ENCODE measurements at places on chromosomes 2 and 18.
A peak's percentile ranks its signal among the peaks of the same experiment; 100 is the strongest.

- no peak for DNase-seq
Measured at GRCh38 chr18:6434987-6435709, 20.4 kb upstream of the L3MBTL4 start.

GRCh38 chr2:239978411-239978810 lies 46.7 kb downstream of the NDUFA10 start:
- no peak for DNase-seq

DNA sequence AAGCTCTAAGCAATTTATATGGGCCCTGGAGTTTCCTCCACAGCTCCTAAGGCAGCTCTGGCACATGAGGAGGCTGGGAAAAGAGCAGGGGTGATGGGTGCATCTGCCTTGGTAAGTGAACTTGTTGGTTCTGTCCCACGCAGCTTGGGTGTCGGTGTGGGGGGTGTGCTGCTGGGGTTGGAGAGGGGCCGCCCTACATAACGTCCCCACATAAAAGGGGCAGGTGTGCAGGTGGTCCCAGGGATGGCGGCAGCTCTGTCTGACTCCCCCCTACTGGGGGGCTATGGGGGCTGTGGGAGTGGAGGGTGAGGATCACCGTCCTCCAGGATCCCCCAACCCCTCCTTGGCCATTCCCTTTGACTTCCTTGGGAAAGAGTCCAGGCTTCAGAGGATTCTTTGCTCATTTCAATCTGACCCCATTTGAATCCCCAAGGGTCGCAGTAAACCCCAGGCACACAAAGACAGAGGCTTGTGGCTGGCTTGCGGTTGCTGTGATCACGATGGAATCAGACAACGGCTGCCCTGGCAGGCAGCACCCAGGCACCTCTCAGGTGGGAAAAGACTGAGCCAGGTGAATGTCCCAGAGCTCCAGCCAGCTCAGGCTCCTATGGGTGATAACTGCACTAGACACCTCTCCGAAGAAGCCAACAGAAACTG lies 34.5 kb upstream of the CD8A start:
- no peak for DNase-seq

GRCh38 chr18:32354518-32354917 lies 116.2 kb downstream of the GAREM1 start:
- DNase-seq, result no peak

GRCh38 chr18:23861326-23861725 lies 153.2 kb upstream of the TTC39C start:
- DNase-seq, result no peak

DNA sequence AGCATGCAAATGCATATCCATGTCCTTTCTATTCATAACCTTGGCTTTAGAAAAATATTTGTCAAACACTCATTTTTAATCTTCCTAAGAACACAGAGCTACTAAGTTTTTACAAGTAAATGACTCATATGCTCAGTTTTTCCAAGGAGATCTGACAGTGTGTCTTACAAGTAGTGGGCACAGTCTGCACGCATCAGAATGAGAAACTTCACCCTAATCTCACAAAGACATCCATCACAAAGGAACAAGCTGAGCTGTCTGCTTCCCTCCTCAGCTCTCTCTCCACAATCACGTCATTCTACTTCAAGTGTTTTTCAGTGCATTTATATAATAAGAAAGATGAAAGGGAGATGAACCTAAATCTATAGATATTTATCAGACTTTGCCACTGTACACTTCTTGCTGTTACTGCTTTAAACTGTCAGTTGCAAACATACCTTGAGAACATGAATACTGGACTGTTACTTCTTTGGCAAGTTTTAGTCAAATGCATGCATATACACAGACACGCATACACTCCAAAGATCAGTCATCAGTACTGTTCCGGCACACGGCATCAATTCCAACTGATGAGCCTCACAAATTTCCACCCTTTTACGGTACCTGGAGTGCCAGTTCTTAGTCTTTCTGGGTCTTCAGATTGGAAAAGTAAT lies 75.7 kb downstream of the RBMS1 start:
- DNase-seq, result peak; percentile 66

GRCh38 chr2:65530547-65531320 lies 98.3 kb upstream of the SPRED2 start:
- DNase-seq, result no peak

DNA sequence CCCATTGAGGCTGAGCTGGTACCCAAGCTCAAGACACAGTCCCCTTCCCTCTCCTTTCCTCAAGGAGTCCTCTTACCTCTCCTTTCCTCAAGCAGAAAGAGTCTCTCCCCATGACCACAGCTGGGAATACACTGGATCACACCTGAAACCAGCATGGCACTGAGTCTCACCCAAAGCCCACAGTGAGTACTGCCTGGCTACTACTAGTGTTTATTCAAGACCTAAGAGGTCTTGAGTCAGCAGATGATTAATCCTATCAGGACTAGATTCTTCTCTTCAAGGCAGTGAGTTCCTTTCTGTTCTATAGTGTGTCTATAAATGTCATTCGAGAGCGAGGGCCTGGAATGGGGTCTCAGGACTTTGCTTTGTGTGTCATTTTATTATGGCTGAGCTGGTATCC lies 111.4 kb downstream of the METTL4 start:
- DNase-seq, result no peak

DNA sequence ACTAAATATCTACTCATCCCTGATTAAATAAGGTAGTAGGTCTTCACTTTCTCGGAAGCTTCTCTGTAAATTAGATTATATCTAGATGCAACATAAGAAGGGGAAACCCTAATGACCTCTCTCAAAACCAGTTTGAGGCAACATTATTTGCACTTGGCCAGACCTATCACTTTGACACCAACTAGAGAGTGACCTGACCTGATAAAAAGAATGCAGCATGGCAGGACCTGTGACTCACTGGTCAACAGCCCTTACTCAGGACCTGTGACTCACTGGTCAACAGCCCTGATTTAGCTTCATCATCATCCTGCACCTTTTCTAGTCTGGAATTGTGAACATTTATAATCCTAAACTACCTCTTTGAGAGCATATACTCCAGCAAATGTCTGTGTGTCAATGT lies 1957.7 kb upstream of the CELF4 start:
- no peak for DNase-seq

GRCh38 chr2:28778392-28778791 lies 26.8 kb downstream of the PPP1CB start:
- no peak for DNase-seq

- no peak for DNase-seq
Measured at GRCh38 chr2:122182616-122183355, 427.3 kb downstream of the TSN start.

GRCh38 chr2:29916571-29916970 lies 4.8 kb downstream of the ALK start:
- no peak for DNase-seq

GRCh38 chr2:149903626-149904025 lies 316.1 kb upstream of the MMADHC start:
- no peak for DNase-seq

DNA sequence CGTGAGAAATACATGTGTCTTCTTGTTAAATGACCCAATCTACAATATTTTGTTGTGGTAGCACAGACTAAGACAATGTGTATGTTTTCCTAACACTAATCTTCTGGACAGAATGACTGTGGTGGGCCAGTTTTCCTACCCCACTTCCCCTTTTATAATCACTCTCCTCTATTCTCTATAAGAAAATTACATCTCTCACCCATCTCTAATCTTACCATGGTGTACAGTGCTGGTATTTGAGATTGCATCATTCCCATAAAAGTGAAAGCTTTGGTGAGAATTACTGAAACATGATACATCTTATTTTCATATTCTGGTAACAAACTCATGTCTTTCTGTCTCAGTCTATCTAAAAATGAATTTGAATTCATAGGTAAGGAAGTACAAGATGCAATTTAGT lies 40.5 kb downstream of the CAVIN2 start:
- no peak for DNase-seq

- DNase-seq, result no peak
Measured at GRCh38 chr2:23145460-23145859, 239.5 kb upstream of the KLHL29 start.

GRCh38 chr2:202635428-202636212 lies 851 bp downstream of the FAM117B start:
- peak; percentile 87 for DNase-seq

- no peak for DNase-seq
Measured at GRCh38 chr2:224764565-224765236, 48.5 kb upstream of the CCDC195 start.

DNA sequence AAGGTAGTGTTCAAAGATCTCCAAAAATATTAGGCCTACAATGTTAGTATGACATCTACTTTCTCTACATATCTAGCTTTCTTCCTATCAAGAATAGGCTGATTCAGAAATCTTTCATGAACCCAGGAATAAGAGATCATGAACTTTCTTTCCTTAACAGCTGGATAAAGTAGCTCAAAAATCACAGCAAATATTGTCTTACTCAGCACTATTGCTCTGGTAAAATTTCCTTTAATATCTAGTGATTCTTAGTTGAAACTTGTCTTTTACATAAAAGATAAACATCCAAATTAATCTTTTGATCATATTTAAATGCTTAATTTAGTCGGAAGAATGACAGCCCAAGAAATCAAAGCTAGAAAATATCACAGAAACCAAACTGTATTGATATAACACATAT lies 131.9 kb downstream of the NOL4 start:
- no peak for DNase-seq

- no peak for DNase-seq
Measured at GRCh38 chr2:230865766-230866755, 1.3 kb downstream of the ITM2C start.

DNA sequence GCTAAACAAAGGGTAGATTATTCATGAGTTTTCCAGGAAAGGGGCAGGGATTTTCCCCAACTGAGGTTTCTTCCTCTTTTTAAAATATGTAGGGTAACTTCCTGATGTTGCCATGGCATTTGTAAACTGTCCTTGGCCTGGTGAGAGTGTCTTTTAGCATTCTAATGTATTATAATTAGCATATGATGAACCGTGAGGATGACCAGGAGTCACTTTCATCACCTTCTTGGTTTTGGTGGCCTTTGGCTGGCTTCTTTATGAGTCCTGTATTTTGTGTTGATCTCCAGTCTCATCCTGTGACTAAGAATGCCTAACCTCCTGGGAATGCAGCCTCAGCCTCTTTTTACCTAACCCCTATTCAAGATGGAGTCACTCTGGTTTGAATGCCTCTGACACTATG lies 391.0 kb upstream of the LINC00305 start:
- no peak for DNase-seq

DNA sequence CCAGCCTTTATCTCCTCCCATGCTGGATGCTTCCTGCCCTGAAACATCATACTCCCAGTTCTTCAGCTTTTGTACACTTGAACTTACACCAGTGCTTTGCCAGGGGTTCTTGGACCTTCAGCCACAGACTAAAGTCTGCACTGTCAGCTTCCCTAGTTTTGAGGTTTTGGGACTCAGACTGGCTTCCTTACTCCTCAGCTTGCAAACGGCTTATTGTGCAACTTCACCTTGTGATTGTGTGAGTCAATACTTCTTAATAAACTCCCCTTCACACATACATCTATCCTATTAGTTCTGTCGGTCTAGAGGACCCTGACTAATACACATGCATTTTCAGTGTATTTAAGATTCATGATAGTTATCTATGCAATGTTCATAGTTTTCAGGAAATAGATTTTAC lies 35.8 kb upstream of the ZNF804A start:
- DNase-seq, result no peak

DNA sequence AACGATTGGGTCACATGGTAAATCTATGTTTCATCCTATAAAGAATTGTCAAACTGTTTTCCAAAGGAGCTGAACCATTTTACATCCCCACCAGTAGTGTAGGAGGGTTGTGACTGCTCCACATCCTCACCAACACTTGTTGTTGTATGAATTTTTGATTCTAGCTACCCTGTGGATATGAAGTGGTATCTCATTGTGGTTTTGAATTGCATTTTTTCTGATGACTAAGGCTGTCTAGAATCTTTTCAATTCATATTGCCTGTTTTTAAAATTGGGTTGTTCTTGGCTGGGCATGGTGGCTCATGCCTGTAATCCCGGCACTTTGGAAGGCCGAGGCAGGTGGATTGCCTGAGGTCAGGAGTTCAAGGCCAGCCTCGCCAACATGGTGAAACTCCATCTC lies 44.5 kb downstream of the TXNL1 start:
- DNase-seq, result no peak

DNA sequence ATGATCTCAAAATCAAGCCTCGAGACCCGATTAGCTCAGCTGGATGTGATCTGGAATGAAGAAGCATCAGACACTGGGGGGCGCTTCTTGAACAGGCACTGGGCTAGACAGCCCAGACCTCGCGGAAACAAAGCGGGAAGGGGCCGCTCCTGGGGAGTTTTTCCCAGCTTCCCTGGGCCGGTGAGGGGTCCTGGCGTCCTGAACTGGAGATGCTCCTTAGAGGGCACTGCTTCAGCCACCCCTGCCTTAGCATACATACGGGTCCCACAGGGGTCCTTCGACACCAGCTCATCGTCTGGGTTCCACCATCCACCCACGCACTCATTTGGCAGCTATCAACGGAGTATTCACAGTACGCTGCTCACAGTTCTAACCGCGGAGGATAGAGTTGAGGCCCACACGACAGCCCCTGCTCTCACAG lies 146.7 kb downstream of the TSN start:
- no peak for DNase-seq

DNA sequence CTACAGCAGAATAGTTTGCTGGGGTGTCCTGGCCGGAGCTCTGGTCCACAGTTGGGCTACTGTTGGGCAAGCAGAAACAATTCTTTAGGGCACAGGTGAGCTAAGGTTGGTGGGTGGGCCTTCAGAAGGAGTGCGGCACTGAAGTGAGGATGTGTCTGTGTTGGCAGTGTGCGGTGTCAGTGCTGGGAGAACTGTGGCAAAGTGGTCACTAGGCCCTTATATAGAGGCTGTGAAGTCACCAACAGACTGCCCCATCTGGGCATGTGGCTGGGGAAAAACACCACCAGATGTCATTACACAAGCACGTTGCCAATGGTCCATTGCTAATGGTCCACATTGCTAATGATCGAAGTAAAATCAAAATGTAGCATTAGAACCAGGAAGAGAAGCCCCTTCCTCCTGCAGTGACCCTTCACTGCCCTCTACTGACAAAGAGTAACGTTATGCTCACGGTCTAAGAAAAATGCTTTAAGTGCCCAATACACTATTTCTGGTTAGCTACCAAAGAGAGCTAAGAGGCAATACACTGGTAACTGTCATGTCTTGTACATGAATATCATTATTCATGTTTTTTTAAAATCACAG lies 21.3 kb downstream of the SCN1A start:
- DNase-seq, result no peak

DNA sequence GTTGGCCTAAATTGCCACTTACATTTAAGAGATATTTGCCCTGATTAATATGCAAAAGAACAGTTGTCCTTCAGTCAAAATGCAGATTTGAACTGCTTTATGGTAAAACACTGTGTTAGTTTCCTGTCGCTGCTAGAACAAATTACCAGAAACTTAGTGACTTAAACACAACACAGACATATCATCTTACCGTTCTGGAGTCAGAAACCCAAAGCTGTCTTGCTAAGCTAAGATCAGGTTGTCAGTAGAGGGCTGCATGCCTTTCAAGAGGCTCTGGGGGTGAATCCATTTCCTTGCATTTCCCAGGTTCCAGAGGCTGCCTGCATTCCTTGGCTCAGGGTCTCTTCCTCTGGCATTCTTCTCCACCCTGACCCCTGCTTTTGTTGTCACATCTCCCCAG lies 149.5 kb downstream of the FAM161A start:
- no peak for DNase-seq

Measured in activated CD4-positive, alpha-beta T cell treated with anti-CD3 and anti-CD28 coated beads, Interleukin-2, Interleukin-6, amounts not matched to agents 100 ng/mL and 50 ng/mL, durations not matched to agents 16 hours and 8 hours (primary cell).